D721Med (cell line): ENCODE measurements at places on chromosomes 2 and 18.

DNA sequence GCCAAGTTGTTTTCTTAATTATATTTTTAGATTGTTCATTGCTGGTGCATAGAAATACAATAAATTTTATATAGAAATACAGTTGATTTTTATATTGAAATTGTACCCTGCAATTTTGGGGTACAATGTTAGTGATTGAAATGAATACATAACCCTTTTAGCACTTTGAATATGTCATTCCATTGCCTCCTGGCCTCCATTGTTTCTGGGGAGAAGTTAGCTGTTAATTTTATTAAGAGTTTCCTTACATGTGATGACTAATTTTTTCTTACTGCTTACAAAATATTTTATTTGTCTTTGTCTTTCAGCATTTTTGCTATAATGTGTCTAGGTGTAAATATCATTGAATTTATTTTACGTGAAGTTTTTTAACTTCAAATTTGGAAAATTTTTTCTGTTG, 176.5 kb upstream of the DCC start:
- no peak for DNase-seq

GRCh38 chr2:120771111-120771780, 35.6 kb downstream of the GLI2 start:
- DNase-seq = no peak

- DNase-seq = no peak
Observed at GRCh38 chr18:5461041-5461440, 82.8 kb downstream of the EPB41L3 start.

GRCh38 chr2:72887740-72888437, 681 bp downstream of the SPR start:
- peak; percentile 66 for DNase-seq

- DNase-seq = no peak
Observed at GRCh38 chr2:2116657-2117056, 214.4 kb downstream of the MYT1L start.

DNA sequence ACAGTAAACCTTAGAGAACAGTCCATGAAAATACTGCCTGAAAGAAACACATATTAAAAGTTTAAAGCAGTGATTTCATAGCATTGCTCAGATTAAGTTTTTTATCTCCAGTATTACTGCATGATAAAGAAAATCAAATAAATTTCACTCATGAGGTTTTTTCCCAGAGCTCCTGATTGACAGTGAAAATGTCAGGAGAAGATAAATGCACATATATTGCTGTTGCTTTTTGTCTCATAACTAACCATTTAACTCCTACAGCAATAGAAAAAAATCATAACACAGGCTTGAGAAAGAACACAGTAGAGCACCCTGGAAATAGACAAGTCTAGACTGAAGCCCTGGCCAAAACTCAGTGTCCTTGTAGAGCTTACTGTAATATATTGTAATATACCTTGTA, 391.0 kb downstream of the TMX3 start:
- no peak for DNase-seq

- no peak for DNase-seq
Observed at GRCh38 chr2:179543361-179543901, 278.8 kb upstream of the SESTD1 start.

DNA sequence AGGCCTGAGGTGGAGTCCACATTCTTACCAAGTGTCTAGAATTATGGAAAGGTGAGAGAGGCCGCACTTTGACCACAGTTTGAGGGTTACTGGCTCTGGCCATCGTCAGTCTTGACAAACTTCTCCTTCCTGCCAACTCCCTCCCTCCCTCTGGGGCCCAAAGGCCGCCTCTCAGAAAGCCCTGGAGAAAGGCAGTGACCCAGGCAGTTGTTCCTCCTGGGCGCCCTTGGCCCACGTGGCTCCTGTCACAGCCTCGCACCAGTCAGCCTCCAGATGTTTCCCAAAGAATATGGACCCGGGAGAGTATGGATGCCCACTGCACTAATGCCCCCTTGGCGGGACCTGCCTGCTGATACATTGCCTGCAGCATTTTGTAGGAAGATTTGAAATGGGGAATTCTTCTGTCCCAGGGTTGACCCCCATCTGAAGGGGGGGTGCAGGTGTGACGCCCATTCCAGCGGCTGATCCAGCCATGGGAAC, 61.7 kb downstream of the ASB1 start:
- no peak for DNase-seq

DNA sequence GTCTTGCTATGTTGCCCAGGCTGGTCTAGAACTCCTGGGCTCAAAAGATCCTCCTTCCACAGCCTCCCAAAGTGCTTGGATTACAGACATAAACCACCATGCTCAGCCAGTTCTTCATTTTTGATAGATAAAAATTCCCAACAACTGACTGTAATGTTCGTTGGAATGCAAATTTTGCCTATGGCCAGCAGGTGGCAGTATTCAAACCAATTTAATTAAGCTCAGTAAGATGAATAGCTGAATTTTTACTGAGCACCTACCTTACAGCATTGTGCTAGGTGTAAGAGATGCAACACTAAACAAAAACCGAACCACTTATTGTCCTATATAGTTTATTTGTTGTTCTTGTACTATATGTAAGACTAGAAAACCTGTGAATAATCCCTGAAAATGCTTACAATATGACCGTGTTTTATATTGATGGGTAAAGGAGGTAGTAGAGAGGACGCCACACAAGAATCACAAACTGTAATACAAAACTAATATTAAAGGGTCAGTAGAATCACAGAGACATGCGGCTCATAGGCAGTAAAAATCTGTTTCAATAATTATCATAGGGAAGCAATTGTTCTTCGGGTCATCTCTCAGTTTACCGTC, 8.2 kb upstream of the TMEM182 start:
- DNase-seq = no peak
